ENCODE measurements at places on chromosomes 5 and 9. TPM values are rescaled to one million over a fixed set of nuclear protein-coding genes. Genes with fewer than 3 reads are reported as not detected.

The TEX48 gene
- not detected for total RNA-seq

The PCDHB12 gene
- total RNA-seq, result 7.2 TPM

The ROR2 gene
- total RNA-seq, result 23.6 TPM

The LHX3 gene
- total RNA-seq, result not detected

DNA sequence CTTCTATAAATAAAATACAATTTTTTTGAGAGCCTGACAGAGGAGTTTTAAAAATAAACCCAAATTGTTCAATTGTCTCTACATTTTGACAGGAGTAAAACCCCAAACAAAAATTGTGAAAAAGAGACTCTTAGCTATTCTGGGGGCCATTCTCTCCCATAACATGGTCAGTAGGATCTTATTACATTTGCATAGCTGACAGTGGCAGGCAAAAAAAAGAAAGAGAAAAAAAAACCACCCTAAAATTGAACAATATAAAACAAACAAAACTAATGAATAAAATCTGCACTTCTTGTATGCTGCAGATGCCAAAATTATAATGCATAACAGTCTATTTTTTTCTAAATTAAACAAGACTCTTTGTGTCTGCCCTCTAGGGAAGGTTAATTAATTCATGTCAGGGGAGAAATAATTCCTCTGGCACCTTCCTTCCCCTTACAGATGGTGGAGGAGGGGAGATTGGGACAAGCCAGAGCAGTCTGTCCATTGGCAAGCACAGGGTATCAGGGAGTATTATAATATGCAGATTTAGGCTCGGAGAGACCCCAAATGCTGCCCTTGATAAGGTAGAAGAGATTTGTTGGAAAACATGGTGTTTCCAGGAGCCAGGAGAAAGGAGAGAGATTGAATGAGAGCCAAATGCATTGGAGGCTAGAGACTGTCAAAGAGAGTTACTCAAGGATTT, 79.7 kb upstream of the CDH6 start:
- DNase-seq, result no peak

DNA sequence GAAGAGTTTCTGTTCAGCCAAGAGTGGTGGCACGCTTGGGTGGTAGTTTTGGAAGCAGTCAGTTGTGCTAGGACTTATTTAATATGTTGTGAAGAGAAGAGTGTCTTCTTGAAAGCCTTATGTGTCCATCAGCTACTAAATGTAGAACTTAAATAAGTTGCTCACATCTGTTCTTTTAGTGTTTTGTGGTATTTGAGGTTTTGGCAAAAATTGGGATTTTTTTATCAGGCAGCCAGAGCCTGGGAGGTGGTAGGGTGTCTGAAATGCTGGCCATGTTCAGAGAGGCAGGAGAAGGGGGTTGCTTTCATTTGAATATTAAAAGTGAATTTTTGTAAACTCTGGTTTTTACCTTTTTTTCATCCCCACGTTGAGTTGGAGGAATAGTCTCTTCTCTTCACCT, 24.2 kb upstream of the ZBTB34 start:
- DNase-seq, result no peak

- no peak for DNase-seq
Measured at GRCh38 chr5:56233230-56233629, at the start of gene ANKRD55. Gene ANKRD55, minus strand, starts transcription at chr5:56233330. Its CDS starts 417 bp downstream, at chr5:56232913.

DNA sequence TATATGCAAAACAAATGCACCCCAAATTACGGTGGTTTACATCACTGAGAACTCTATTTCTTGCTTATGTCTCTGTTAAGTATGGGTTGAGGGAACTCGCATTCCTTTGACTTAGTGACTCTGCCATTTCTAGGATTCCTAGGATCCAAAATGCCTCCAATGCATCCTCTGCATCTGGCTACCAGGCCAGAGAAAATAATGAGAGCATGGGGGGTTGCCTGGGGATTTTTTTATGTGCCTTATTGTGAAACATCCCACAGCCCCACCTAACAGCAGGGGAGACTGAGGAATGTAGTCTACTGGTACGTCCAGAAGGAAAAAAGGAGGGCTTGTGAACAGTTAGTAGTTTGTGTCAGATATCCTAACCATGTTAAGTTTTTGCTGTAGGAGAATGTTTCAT, 466.0 kb upstream of the ARRDC3 start:
- no peak for DNase-seq

DNA sequence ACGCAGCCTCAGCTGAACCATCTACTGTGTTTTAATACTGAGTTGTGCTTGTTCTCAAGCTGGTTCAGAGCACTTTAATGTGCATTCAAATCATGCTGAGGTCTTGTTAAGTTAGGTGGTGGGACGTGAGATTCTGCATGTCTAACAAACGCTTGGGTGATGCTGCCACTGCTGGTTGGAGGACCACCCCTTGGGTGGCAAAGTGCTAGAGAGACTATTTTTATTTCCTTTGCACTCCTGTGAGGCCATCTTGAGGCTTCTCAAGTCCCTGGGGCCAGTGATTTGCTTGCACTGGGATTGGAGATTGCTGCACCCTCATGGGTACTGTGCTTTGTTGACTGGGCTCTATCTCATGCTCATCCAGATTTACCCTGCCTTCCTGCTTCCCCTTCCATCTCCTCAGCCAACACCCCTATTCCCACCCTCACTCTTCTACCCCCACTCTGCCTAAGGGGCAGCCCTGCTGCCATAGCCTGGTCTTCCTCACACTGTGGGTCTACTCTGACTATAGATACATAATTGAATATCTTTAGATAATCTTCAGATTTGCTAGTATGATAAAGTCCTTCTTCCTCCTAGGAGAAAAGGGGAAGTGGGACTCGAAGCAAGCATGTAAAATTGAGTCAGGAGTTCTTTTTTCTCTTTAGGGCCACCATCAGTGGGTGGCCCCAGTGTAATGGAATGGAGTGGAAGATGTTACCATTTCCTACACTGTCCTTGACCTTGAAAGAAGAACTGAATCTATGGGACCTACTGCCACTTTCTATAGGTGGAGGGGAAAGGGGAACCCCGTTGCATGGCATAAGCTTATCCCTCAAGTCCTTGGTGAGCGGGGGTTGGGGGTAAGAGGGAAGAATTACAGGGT, 45.1 kb upstream of the SUB1 start:
- DNase-seq, result no peak

GRCh38 chr9:109739760-109740159, 40.2 kb upstream of the PALM2AKAP2 start:
- DNase-seq, result no peak

Measured in progenitor cell of endocrine pancreas (in vitro differentiated cells).